ENCODE measurements at places on chromosomes 12 and 14.

DNA sequence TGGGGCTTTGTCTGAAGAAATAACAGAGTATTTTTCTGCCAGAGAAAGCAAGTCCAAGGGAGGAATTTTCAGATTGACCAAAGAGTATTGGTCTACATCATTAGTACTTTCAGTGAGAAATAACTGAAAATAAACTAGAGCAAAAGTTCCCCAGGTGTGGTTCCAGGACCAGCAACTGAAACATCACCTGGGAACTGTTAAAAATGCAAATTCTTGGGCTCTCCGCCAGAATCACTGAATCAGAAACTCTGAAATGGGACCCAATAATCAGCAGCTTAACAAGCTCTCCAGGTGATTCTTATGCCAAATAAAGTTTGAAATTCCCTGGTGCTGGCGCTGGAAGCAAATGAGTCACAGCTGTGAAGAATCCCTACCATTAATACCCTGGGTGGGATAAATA is 52.1 kb downstream of the EIF2S3B start:
- DNase-seq = no peak

GRCh38 chr14:53064475-53064874 is 88.6 kb downstream of the DDHD1 start:
- no peak for DNase-seq

DNA sequence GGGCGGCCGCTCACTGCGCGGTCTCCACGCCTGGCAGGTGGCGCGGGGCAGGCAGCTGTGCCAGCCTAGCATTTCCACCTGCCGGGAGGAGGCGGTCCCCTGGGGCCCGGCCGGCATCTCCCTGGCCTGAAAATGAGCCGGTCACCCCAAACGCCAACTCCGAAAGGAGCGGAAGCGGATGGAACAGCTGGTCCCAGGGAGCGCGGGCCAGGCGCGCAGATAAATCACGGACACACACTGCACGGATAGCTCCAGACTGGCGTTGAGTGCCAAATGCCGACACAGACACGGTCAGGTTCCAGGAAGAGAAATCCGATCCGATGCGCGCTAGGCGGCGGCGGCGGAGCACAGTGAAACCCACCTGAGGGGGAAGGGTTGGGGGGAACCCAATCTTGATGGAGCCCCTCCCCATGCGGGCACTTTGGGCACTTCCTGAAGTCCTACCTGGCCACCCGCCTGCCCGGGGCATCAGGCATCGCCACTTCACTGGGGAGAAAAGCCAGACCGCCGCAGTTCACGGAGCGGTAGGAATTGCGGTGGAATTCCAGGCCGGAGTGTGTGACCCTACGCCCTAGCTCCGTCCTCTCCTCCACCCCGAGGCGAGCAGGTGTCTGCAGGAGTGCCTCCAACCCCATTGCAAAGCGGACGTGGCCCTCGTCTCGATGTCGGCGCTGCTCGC is 624 bp upstream of the PLEKHD1 start:
- DNase-seq = no peak

- DNase-seq = no peak
Measured at GRCh38 chr14:62689733-62690132, 355.5 kb downstream of the KCNH5 start.

DNA sequence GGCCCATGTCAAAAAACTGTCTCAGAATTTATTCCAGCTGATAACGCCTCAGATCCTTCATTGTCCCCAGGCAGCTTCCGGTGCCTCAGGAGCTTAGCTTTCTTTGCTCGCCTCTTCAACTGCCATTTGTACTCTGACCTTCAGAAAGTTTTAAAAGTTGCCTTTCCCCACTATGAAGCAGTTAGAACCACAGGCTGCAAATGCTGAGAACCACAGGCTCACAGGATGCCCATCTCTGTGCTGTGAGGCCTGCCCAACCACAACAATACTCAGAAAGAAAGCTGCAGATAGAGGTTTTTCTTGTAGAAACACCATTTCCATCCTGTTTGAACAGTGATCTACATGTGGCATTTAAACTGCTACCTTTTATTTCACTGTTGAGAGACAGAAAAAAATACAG is 131.1 kb downstream of the PRKCH start:
- no peak for DNase-seq

DNA sequence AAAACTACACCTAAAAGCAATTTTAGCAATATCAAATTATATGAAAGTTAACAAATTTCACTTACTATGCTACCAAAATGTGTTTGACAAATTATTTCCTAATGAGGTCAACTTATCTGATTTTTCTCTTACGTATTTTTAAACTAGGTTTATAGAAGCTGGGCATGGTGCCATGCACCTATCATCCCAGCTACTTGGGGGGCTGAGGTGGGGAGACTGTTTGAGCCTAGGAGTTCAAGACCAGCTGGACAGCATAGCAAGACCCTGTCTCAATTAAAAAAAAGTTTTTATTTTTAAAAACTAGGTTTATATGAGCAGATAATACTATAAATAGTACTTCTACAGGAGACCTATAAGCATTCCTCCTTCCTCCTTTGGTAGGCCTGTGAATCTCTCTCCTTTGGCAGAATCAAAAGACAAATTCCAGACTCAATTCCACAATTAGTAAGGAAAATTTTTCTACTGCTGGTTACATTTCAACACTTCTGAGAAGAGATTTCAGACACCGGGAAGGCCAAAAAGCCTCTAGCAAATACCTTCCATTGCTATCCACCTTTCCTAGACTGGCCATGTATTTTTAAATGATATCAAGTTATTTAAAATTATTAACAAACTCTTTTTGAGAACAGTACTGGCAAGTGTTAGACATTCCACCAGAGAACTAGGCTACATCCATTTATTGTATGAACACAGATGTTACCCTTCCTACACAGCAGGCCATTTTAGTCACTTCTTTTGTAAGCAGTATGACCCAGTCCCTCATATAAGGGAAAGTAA is 34.4 kb downstream of the CDK17 start:
- DNase-seq = no peak

- no peak for DNase-seq
Measured at GRCh38 chr14:93426750-93427149, 4.0 kb upstream of the UNC79 start.

DNA sequence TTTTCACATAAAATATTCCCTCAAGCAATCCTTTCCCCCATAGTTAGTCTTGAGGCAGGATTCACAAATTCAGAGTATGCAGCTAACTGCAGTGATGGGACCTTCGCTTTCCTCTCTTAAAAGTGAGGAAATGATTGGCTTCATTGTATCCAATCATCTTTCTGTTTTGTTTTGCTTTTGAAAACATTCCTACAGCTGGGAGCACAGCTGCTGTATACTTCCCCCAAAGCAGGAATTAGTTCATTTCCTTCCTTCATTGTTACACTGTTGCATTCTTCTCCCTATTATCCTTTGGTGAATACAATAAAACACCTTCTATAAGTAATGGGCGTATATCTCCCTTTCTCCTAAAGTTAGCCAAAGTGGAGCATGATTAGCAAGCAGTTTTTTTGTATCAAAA is 9.4 kb upstream of the GAS2L3 start:
- no peak for DNase-seq

Measured in activated T-cell treated with anti-CD3 and anti-CD28 coated beads for 4 hours (primary cell).